ENCODE measurements at places on chromosomes 5 and 9.

DNA sequence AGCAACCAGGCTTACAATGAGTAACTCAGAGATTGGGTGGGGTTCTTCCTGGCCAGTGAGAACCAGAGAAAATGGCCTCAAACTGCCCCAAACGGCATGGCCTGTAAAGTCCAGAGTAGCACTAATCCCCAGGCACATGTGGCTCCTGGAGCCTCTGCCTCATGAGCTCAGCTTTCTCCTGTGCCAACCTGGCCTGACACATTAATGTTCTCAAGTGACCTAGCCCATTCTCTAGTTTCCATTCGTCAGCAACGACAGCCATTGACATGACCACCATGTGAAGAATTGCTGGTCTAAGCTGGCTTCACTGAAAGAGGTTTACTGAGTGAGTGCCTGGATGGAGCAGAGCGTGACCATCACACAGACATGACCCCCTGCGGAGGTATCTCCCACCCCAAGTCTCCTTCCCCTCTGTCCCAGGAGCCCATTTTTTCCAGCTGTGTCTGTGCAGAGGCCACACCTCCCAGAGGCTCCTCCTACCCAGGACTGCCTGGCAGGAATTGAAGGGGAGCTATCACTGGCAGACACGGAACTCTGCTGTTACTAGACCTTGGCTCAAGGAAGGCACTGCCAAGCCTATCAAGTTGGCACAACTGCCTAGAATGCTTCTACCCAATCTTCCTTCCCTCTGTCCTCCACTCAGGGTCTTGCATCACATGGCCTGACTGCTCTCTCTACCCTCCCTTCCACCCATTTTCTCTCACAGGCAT lies 59.0 kb upstream of the BOD1 start:
- DNase-seq: no peak

DNA sequence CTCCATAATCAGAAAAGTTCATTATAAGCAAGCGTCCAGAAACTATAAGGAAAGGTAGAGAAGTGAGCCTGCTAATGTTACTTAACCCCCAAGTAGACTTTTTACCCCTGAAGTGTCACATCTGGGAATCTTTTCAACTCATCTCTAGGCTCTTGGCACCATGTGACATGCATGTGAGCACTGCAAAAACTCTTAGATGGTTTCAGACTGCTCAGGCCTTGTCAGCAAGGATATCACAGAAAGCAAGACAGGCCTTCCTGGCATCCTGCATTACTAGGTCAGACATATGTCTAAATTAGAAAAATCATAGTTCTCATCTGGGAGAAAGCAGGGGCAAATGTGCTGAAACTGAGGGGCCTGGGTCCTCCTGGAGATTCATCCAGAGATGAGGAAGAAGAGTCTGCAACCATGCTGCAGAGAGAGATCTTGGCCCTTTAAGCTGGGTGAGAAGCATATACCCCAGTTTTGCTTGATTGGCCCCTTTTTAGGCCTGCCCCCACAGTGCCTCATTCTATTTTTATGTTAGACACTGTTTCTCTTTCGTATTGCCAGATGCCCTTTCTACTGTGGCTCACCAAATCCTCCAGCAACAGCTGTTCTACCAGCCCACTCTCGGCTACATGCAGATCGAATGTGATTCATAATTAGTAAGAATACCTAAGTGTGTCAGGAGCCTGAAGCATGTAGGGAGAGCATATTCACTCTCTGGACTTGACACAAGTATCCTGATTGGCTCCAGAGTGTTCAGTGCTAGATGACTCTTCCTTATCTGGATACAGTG lies 19.0 kb downstream of the TMEM8B start:
- no peak for DNase-seq

DNA sequence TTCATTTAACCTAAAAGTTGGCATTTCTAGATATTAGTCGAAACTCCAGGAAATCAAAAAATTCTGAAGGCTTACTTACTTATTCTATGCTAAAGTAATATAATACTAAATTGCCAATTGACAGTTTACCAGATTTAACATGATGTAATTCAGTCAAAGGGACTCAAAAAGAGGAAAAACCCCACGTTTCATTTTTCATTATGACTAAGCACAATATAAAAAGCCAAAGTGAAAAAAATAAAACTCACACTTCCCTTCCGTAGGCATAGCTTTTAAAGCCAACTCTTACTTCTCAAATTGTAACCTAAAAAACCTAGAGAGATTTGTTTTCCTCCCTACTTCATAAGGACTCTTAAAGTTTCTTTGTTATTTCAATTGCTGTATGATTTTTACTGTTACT lies 146.6 kb downstream of the RAPGEF6 start:
- DNase-seq: peak; percentile 55

GRCh38 chr9:81671880-81672280 lies 17.5 kb downstream of the TLE1 start:
- no peak for DNase-seq

- DNase-seq: no peak
These were observed 208.3 kb upstream of the VLDLR start for GRCh38 chr9:2413160-2413805.

DNA sequence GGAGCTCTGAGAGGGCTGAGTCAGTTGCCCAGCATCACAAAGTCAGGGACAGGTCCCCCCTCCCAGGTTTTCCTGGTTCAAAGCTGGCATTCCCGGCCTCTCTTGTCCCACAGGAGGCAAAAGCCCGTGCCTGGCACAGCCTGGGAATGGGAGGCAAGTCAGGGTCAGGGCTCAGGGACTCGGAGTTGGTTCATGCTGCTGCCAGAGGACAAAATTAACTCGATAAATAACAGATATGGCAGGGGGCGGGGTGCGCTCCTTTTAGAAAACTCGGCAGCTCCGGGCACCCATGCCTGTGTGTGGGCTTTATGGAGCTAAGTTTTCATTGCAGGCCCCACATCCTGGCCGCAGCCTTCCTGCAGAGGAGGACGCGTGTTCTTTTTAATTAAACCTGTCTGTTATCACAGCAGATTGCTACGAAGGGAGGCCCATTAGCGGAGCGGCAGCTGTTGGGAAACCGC lies 62.8 kb upstream of the LMX1B start:
- no peak for DNase-seq

GRCh38 chr5:69268899-69269298 lies 34.2 kb downstream of the CDK7 start:
- peak; percentile 24 for DNase-seq

DNA sequence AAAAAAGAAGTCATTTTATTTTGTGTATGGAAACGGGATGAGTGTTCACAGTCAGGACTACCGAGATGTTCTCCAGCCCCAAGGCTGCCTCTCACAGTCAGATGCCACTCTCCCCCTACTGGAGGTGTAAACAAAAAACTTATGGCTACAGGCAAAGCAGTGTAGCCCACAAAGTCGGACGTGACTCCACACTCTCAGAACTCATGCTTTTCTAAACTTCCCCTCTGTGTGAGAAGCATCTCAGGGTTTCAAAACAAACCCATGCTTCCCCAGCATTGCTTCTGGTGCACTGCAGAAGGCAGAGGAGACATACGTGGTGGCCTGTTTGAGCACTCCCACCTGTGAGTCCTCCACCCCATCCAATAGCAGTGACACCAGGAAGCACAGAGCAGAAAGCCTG lies 580.3 kb downstream of the BNC2 start:
- DNase-seq: no peak

- DNase-seq: no peak
These were observed 21.6 kb downstream of the TJP2 start for GRCh38 chr9:69195668-69196067.

GRCh38 chr5:136511046-136511445 lies 145.7 kb upstream of the TRPC7 start:
- no peak for DNase-seq

DNA sequence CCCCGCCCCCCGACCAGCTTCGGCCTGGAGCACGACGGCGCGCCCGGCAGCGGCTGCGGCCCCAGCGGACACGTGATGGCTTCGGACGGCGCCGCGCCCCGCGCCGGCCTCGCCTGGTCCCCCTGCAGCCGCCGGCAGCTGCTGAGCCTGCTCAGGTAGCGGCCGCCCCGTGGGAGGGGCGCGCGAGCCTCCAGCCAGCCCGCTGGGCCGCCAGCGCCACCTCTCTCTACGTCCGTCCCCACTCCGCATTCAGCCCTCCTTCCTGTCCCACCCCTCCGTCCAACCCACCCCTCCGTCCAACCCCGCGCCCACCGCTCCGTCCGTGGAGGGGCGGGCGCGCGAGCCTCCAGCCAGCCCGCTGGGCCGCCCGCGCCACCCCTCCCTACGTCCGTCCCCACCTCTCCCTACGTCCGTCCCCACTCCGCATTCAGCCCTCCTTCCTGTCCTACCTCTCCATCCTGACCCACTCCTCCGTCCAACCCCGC lies 6.5 kb downstream of the ADAMTS13 start:
- no peak for DNase-seq

- no peak for DNase-seq
These were observed 124.2 kb upstream of the ATP10B start for GRCh38 chr5:160976181-160976580.

DNA sequence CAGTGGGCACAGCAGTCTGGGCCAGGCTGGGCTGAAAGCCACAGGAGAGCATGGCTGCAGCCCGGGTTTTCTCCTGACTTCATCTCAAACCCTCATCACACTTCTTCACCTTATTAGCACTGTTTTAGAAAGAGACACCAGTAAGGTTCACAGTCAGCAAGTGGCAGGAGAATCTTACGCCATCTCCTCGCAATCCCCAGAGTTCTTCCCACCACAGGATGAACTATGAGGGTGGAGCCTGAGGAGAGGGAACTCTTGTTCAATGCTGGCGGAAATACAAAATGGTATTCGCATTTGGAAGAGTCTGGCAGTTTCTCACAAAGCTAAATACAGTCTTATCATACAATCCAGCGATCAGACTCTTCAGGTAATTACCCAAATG lies 14.7 kb downstream of the BICD2 start:
- DNase-seq: no peak

DNA sequence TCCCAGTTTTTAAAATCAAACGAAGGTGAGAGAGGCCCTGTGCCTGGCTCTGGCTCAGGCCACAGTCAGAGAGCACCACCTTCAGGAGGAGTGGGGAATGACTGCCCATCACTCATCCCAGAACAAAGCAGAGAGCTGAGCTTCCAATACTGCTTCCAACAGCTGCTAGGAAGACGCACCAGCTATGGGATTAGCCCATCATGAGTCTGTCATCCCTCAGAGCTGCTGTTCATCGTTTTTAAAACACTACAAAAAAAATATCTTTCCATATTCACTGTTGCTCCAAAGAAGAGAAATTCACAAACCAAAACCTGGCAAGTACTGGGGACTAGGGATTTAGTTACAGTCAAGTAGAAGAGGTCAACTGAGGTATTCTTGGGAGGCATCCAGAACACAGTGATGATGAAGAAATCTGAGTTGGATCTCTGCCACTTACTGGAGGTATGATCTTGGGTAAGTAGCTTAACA lies 102.4 kb downstream of the CDK5RAP2 start:
- DNase-seq: peak; percentile 59

All from KBM-7 (cell line).